ENCODE measurements at places on chromosomes 3 and 15. TPM values are rescaled to one million over a fixed set of nuclear protein-coding genes. Genes with fewer than 3 reads are reported as not detected.
A peak's percentile ranks its signal among the peaks of the same experiment; 100 is the strongest.

RYR3 gene
- 15.6 TPM for total RNA-seq

RUVBL1 gene
- 17.5 TPM for total RNA-seq

CPN2 gene
- total RNA-seq, result not detected

ARRDC4 gene
- 24.5 TPM for total RNA-seq

CHRM5 gene
- total RNA-seq, result not detected

GP9 gene
- not detected for total RNA-seq

DNA sequence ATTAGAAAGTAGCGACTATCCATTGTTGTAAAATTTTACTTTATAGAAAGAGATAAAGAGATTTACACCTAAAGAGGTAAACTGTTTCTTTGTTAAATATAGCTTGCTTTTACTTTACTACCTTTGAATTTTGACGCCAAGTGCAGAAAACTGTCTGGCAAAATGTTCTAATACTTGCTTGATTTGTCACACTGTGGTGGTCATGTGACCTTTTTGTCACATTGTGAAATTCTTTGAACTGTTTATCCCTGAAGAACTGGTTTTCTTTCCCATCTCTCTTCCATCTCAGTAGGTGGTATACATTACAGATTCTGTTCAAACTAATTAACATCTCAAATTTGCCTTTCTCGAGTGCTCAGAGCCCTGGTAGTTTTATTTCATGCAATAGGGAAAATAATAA is 327.4 kb downstream of the NAALADL2 start:
- H3K27ac ChIP-seq, result no peak overlapping the region
- H3K27me3 ChIP-seq, result no peaks in the 10 kb centered on the region
- H3K36me3 ChIP-seq, result no peaks in the 10 kb centered on the region
- no peak overlapping the region for H3K4me3 ChIP-seq
- no peaks in the 10 kb centered on the region for H3K4me1 ChIP-seq

DNA sequence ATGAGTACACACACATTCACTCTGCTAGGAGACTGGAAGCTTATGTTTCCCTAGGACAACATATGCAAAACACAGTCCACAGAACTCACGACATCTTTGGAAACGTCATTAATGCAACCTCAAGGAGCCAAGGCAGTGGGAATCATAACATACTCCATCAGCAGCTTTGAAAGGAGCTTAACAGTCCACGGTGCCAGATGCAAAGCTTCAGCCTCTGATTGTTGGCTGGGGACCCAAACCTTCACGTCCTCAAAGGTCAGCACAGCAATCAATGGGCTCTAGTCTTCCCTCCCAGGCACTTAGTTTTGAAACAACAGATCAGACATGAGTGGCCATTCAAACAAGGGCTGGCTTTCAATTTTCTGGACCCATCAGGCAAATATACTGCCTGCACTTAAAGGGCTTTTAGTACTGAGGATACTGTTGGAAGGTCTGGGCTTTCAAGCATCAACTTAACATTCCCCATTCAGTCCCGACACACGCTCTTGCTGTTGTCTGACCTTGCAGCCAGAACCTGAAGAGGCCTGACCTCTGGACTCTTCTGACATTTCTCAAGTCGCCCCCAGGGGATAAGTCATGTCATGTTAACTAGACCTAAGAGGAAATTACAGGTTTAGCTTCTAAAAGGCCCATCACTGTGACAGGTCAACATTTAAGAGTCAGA is 223.0 kb downstream of the PDZRN3 start:
- DNase-seq, result no peak
- no peak overlapping the region for H3K4me3 ChIP-seq
- H3K27me3 ChIP-seq, result no peaks in the 10 kb centered on the region
- H3K36me3 ChIP-seq, result peaks cover 7% of the 10 kb centered on the region
- H3K27ac ChIP-seq, result peak overlapping the region; percentile 25

DNA sequence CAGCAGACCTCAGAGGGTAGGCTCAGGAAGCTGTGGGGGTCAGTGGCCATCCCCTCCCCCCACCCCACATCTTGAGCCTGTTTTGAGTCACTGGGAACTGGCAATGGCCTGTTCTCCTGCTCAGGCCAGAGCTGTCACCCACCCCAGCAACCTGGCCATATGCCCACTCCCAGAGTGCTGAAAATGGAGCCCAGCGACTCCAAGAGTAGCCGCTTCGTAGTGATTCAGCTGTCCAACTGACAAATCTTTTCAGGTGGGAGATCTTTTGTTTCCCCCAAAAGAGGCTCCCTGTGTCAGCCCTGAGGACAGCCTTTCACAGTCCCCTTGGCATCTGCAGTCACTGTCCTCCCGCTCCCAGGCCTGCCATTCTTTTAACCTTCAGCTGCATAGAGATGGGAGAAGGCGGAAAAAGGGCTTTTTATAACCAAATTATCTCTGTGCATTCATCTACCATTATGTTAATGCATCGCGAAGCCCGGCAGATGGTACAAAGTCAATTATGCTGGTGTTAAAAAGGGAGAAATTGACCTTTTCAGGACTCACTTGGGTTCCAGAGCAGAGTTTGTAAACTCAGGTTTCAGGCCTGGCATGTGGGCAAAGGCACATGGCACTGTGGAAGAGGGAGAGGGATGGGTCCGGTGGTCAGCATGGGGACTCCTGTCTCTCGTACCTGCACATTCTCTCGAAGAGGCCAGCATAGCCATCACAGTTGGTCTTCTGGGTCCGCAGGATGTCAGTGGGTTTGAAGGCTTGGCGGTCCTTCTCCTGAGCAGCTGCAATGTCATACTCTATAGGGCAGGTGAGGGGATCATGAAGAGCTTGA is 32.1 kb downstream of the KY start:
- H3K27me3 ChIP-seq, result no peaks in the 10 kb centered on the region
- no peak overlapping the region for H3K27ac ChIP-seq
- no peak for DNase-seq
- no peak overlapping the region for H3K4me3 ChIP-seq

DNA sequence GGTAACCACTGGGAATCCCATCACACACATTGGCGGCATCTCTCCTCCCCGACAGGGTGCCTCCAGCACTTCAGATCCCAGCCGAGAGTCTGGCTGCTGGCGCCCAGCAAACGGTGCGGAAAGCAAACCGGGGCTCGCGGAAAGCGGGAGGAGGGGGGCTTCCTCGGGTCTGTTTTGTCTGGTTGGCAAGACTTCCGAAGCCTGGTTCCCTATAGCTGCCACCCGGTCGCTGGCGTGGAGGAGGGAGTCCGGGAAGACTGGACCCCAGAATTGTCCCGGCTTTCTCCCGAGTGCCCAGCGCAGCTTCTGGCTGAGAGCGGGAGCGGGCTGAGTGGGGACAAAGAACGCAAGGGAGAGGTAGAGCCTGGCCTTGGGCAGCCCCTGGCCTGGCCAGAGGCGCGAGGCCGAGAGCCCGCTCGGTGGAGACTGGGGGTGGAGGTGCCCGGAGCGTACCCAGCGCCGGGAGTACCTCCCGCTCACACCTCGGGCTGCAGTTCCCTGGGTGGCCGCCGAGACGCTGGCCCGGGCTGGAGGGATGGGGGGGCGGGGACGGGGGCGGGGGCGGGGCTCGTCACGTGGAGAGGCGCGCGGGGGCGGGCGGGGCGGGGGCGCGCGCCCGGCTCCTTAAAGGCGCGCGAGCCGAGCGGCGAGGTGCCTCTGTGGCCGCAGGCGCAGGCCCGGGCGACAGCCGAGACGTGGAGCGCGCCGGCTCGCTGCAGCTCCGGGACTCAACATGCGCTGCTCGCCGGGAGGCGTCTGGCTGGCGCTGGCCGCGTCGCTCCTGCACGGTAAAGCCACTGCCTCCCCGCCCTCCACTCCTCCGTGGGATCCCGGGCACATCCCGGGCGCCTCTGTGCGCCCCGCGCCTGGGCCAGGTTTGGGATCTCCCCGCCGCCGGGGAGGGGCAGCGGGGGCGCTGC is at the start of gene CHRNA7:
CHRNA7 (plus strand) TSS at position 654 of the 920 bp plus-strand sequence; CDS start at position 734, 80 bp downstream.
- peak within 1 kb of the TSS; percentile 68 for H3K4me3 ChIP-seq
- H3K36me3 ChIP-seq, result no peaks in the 10 kb centered on the region
- no peaks in the 10 kb centered on the region for H3K27me3 ChIP-seq
- H3K27ac ChIP-seq, result no peak within 1 kb of the TSS
- DNase-seq, result no peak
- H3K4me1 ChIP-seq, result no peaks in the 10 kb centered on the region

- peak overlapping the region; percentile 98 for H3K4me3 ChIP-seq
- peaks cover 6% of the 10 kb centered on the region for H3K4me1 ChIP-seq
- DNase-seq, result no peak
These were observed 1.1 kb downstream of the HEG1 start for GRCh38 chr3:125054449-125055329.

- peaks cover 16% of the 10 kb centered on the region for H3K4me1 ChIP-seq
- H3K4me3 ChIP-seq, result no peak overlapping the region
- no peaks in the 10 kb centered on the region for H3K27me3 ChIP-seq
These were observed 31.3 kb downstream of the RPL39L start for GRCh38 chr3:187107989-187108388.

GRCh38 chr15:58805095-58805494 is 34.0 kb downstream of the MINDY2 start:
- no peak for DNase-seq
- no peaks in the 10 kb centered on the region for H3K27me3 ChIP-seq
- H3K27ac ChIP-seq, result no peak overlapping the region
- H3K36me3 ChIP-seq, result no peaks in the 10 kb centered on the region
- H3K4me3 ChIP-seq, result no peak overlapping the region

DNA sequence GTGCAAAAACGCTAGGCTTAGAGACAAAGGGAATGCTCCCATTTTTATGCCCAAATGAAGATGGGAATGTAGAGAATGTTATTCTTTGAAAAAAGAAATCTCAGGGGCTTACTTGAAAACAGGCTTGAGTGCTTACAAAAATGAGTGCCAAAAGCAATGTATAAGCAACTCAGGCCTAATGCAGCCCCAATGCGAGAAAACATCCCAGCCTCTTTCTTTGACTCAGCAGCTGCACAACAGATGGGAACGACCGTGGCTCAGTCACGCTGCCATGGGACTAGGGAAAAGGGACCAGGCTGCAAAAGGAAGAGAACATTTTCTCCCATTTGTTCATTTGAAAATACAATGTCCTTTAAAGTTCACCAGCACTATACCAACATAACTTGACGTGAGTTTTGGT is 246.4 kb upstream of the LRIG1 start:
- DNase-seq, result no peak
- H3K27ac ChIP-seq, result no peak overlapping the region
- H3K27me3 ChIP-seq, result no peaks in the 10 kb centered on the region

- no peak overlapping the region for H3K4me3 ChIP-seq
- no peaks in the 10 kb centered on the region for H3K4me1 ChIP-seq
- no peaks in the 10 kb centered on the region for H3K36me3 ChIP-seq
- no peak overlapping the region for H3K27ac ChIP-seq
- no peak for DNase-seq
These were observed 98.2 kb downstream of the SRGAP3 start for GRCh38 chr3:9151240-9151639.

DNA sequence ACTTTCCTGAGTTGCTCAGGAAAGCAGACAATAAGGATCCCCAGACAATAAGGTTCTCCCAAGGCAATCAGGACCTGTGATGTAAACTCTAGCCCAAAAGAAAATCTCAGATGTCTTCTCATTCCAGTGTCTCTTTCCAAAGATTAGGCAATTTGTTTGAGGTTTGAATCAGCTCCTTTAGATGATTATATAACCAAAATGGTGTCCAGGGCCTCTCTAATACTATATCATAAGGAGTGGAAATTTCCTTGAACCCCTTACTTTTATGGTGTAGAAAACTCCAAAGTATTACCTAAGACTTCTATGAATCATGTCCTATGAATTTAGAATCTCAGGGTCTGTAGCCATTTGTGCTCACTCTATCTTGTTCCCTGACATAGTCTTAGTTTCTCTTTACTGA is 65.9 kb downstream of the GPR176 start:
- H3K4me3 ChIP-seq, result no peak overlapping the region
- no peaks in the 10 kb centered on the region for H3K27me3 ChIP-seq
- H3K4me1 ChIP-seq, result peaks cover 5% of the 10 kb centered on the region
- DNase-seq, result no peak

GRCh38 chr3:45599984-45600650 is 5.6 kb downstream of the LIMD1 start:
- DNase-seq, result peak; percentile 59
- no peak overlapping the region for H3K4me3 ChIP-seq
- peaks cover 10% of the 10 kb centered on the region for H3K4me1 ChIP-seq
- peak overlapping the region; percentile 30 for H3K27ac ChIP-seq

DNA sequence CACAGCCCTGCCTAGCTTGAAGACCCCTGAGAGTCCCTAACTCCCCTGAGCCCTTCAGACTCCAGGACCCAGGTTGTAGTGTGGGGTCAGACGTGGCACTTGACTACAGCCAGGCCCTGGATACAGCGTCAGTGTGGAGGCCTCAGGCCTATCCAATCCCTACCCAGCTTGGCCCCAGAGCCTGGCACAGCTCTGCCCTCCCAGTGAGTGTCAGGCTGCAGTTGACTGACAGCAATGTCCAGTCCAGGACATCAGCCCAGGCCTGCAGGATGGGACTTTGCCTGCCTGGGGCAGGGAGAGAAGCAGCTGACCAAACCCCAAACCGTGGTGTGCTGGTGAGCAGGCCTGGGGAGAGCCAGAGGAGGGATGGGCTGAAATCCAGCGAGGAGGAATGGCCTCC is 27.3 kb downstream of the KLF13 start:
- H3K27ac ChIP-seq, result peak overlapping the region; percentile 31
- no peak overlapping the region for H3K4me3 ChIP-seq
- no peak for DNase-seq
- no peaks in the 10 kb centered on the region for H3K4me1 ChIP-seq
- no peaks in the 10 kb centered on the region for H3K27me3 ChIP-seq
- H3K36me3 ChIP-seq, result no peaks in the 10 kb centered on the region

GRCh38 chr15:47542312-47542989 is 174.9 kb upstream of the SEMA6D start:
- no peak overlapping the region for H3K4me3 ChIP-seq
- H3K36me3 ChIP-seq, result no peaks in the 10 kb centered on the region
- no peaks in the 10 kb centered on the region for H3K4me1 ChIP-seq
- no peak overlapping the region for H3K27ac ChIP-seq
- no peaks in the 10 kb centered on the region for H3K27me3 ChIP-seq

DNA sequence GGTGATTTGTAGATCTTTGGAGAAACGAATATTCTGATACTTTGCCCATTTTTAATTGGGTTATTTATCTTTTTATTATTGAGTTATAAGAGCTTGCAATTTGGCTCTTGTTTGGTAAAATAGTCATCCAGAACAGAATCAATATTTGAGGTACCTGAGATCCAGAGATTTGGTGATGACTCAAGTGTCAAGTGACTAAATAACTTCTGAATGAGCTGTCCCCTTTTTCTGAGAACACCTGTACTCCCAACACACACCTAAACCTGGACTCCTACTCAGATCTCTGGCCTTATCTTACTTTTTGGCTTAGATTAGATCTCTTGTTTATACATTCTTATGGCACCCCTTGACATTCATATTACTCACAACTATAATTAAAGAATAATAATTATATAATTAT is 3.1 kb upstream of the TRA2B start:
- no peaks in the 10 kb centered on the region for H3K4me1 ChIP-seq
- no peaks in the 10 kb centered on the region for H3K27me3 ChIP-seq
- no peaks in the 10 kb centered on the region for H3K36me3 ChIP-seq
- H3K27ac ChIP-seq, result no peak overlapping the region
- no peak overlapping the region for H3K4me3 ChIP-seq
- DNase-seq, result no peak

All from aorta (tissue), 5 donors.